ENCODE measurements at places on chromosomes 4 and X. TPM values are rescaled to one million over a fixed set of nuclear protein-coding genes. Genes with fewer than 3 reads are reported as not detected.

DNA sequence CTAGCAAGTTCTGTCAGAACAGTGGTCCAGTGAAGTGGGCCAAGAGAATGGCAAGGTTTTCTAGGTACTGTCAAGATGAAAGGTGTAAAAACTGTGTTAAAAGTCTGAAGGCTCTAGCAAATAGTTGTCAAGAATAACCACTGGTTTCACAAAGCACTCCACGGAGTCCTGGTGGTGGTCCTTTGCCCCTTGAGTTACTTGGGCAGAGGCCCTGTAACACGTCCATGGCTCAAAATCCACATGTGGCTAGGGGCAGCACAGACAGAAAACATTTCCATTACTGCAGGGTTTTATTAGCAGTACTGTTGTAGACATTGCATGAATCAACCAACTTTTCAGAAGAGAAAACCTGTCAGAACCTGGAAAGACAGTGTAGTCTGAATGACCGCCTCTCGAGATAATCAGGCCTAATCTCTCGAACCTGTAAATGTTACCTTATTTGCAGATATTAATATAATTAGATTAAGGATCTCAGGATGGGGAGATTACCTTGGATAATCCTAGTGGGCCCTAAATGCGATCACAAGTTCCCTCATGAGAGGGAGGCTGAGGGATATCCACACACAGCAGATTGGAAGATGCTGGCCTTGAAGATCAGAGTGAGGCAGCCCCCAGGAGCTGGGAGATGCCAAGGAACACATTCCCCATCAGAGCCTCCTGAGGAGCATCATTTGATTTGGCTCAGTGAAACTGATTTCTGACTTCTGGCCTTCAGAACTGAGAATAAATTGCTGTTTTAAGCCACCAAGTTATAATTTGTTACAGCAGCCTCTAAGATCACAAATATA lies 34.7 kb downstream of the ERVMER34-1 start:
- no peak for DNase-seq

DNA sequence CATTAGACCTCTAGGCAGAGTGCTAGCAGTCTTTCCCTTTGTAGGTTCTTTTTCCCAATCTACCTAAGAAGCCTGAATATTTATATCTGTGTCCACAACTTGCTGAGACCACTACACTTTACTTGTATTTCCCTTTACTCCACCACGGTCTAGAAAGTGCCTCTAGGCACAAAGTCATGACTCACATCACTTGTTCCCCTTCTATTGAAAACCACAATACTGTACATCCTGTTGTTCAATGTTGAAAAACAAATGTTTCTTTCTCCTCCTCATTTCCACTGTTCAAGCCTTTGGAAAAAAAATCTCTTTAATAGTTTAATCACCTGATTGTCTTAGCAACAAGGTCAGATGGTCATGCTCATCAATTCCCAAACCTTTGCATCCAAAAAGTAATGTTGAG lies 326.7 kb downstream of the GUCY2F start:
- no peak for DNase-seq

DNA sequence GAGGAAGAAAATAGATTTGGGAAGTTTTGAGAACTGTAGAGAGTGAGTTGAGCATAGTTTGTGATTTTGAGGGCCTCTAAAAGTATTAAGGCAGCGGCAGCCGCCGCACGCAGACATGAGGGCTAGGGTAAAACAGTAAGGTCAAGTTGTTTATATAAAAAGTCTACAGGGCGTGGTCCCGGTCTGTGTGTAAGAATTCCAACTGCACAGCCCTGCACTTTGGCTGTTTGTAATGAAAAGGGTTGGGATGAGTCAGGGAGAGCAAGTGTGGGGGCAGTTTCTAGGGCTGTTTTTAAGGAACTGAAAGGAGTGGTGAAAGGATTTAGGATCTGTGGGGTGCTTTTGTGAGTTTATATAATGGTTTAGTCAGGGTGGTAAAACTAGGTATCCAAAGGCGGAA lies 55.0 kb downstream of the BEX3 start:
- DNase-seq, result no peak

DNA sequence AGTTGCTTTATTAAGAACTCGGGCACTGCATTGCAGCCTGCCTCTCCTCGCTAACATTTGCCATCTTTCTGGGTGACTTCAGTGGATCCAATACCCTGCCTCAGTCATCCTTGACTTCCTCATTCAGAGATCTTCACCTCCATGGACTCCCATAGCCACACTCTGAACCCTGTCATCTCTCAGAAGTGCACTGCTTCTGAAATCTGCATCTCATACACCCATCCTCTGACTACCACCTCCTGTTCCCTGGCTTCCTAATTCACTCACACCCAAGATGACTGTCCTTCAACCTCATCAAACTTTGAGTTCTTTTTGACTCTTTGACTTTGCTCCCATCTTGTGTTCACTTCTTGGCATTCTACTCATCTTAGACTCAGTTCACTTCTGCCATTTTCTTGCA lies 25.3 kb upstream of the CYBB start:
- no peak for DNase-seq

DNA sequence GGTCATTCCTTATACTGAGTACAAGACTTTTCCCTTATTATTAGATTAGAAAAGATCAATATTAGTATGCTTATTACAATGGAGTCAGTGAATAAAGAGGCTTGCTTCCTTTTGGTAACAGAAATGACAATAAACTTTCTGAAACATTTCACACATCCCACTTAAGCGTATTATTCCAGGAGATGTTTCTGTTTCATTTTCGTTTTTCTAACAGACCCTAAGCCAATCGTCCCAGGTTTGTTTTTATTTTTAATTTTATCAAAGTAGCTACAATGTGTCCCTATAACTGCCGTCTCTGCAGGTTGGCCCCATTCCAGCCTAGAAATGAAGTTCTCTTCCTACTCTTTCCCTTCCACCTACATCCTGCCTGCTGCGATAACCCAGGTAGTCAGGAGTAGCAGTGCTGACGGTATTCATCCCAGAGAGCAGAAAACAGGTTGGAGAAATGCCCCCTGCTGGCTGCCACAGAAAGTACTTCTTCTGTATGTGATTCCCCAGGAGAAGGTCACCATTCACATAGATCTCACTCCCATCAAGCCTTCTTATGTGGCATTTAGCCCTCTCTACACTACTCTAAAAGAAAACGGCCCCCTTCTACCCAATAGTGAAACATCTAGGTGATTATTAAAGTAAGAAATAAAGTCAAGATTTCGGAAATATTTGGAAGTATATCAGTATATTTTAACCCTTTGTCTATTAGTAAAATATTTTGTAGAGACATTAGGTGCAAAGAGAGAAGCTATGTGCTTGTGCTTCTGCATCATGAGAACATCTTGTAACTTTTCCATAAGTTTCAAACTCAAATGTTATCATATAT lies 40.4 kb downstream of the ENPEP start:
- DNase-seq, result peak; percentile 68

The MGARP gene
- 0.65 TPM for total RNA-seq

The SGCB gene
- 29.9 TPM for total RNA-seq

- DNase-seq, result no peak
These were observed 60.6 kb downstream of the NOCT start for GRCh38 chr4:139076016-139076744.

The FAM47A gene
- total RNA-seq, result not detected

The BEND4 gene
- total RNA-seq, result 1.0 TPM

The SLC6A14 gene
- not detected for total RNA-seq

DNA sequence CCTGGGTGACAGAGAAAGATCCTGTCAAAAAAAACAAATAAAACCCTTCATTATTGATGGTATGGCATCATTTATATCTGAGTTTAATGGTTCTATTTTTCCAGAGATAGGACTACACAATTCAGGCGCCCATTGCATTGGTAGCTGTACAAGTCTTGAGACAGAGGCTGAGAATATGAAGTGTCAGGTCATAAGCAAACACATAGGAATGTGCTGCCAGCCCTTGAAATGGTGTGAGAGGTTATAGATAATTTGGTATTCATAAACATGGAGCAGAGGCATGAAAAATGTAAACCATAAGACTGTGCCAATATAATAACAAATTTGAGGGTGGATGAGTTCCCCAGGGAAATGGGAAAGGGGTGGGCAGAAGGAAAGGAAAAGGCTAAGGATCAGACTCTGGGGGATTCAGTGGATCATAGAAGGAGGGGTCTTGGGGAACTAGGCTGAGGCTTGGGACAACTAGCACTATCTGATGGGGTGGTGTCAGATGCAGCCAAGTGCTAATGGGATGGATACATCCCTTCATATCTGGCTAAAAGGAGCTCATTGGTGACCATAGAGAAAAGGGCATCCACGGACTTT lies 50.8 kb downstream of the MAOA start:
- DNase-seq, result no peak

The VCX gene
- not detected for total RNA-seq

- no peak for DNase-seq
These were observed 3.1 kb downstream of the JADE1 start for GRCh38 chr4:128812442-128813235.

DNA sequence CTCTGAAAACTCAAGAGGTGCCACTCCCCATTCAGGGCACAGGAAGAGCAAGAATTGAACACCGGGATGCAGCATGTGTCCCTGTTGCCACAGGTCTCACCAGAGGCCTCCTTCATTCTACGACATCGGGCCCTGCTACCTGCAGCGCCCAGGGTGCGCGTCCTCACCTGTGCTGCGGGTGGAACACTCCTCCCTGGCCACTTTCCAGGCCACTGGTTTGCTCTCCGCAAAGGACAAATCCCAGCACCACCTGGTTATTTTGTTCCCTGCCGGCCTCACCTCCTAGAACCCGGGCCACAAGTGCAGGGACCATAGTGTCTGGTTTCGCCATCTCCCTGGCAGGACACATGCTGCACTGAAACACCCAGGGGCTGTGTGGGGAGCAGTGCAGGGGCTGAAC lies 14.3 kb upstream of the FAM3A start:
- no peak for DNase-seq

- no peak for DNase-seq
These were observed 42.0 kb downstream of the TEC start for GRCh38 chr4:48227662-48228061.

DNA sequence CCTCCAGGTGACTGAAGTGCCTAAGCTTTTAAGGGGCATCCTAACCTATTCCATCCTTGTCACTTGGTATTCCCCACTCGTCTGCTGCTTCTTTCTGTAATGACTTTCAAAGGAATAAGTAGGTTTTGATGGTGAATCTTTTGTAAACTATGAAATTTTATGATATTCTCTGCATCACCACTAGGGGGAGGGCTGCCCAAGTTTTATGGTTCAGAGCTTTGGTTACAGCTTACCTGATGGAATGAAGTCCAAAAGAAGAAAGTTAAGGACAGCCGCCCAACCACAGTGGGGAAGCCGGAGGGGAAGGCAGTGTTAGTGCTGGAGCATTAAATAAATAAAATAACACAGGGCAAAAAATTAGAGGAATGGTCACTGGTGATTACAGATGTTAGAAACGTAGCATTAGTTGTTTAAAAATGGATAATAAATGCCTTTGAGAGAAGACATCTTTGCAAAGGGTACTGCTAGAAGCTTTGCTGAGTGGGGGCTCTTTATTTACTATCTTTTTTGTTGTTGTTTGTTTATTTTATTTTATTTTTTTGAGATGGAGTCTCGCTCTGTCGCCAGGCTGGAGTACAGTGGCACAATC lies 204.9 kb downstream of the GBA3 start:
- peak; percentile 42 for DNase-seq

The WDR45 gene
- 29.0 TPM for total RNA-seq

The HAND2 gene
- not detected for total RNA-seq

DNA sequence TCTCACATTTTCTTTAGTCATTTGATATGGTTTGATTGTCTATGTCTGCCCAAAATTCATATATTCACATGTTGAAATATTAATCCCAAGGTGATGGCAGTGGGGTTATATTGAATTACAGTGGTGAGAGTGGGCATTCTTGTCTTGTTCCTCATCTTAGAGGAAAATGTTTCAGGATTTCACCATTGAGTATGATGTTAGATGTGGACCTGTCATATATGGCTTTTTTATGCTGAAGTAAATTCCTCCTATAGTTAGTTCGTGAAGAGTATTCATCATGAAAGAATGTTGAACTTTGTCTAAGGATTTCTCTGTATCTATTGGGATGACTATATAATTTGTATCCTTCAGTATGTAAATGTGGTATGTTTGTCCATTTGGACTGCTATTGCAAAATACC lies 512.3 kb upstream of the EPHA5 start:
- DNase-seq, result no peak

- no peak for DNase-seq
These were observed 6.7 kb upstream of the CD38 start for GRCh38 chr4:15771216-15772058.

GRCh38 chr4:87012265-87012953 lies 77.6 kb downstream of the AFF1 start:
- DNase-seq, result no peak

DNA sequence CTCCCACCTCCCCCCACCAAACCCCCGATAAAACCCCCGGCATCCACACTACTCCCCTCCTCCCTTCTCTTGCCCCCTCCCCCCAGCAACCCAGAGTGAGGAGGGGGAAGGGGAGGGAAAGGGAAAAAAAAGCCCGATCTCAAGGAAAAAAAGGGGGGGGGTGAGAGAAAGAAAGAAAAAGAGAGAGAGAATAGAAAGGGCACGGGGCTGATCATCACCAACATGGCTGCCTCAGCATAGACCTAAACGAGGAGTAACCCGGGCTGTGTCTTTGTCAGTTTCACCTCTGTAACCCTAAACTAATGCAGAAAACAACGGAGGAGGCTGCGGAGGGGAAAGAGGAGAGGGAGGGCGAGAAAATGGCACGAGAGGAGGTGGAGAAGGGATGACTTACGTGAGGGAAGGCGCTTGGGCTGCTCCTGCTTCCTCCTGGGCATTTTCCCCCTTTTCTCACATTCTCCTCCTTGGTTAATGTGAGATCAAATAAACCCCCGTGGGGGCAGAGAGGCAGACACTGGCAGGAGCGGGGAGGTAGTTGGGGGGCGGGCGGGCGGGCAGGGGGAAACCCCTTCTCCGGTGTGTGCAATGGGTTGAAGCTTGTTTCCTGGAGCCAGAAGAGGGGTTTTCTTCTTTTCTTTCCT lies 532 bp downstream of the ZNF827 start:
- DNase-seq, result peak; percentile 3

DNA sequence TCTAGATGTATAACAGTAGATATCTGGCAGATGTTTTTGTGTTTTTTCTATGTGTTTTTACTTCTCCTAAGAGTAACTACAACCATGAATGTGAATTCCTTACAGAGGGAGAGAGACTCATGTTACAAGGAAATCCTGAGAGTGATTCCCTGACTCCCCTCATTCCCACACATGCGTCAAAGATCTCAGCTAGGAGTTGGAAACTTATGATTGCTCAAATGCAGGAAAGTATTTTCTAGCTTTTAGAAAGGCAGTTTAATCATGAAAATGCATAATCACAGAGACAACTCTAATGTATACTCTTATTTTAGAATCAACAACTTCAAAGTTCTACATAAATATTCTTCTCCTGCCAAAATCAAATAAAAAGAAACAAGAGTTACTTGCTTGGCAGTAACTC lies 121.8 kb downstream of the PDE5A start:
- DNase-seq, result no peak

The C4orf50 gene
- total RNA-seq, result 0.02 TPM

DNA sequence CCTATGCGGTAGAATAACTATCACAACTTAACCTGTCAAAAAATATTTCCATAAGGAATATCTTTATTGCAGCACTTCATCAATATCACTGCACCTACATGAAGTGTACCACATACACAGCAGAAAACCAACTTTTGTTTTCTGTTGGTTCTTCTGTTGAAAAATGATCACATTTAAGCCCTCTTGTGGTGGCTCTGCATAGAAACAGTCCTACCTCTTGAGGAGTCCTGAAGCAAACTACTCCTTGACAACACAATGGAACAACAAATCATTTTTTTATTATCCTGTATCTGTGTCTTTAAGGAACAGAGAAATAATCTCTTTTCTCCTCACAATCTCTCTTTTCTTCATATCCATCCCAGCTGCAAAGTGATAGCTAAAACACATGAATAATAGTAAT lies 39.8 kb upstream of the ATOH1 start:
- DNase-seq, result no peak

- no peak for DNase-seq
These were observed 24.2 kb upstream of the CAMK2D start for GRCh38 chr4:113785781-113786180.

Measured in neural crest cell (in vitro differentiated cells).